ENCODE measurements at places on chromosomes 16 and 17.

DNA sequence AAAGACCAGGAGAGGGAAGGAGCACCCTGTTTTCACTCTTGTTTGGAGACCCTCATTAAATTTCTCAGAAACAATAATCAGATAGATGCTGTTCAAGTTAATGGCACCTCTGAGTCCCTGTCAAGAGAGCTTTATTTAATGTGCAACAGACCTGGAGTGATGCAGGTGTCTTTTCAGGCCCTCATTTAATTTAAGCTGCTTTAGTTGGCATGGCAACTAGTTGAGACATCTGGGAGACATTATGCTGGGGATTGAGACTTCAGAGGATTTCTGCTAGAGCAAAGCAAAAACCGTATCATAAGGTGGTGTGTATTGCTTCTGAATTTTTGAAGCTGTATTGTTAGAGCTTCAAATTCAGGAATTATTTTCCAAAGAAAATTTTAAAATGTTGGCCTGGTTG lies 108.5 kb downstream of the NLK start:
- no peak for DNase-seq

- DNase-seq = no peak
Measured at GRCh38 chr16:66028510-66029216, 337.8 kb upstream of the CDH5 start.

DNA sequence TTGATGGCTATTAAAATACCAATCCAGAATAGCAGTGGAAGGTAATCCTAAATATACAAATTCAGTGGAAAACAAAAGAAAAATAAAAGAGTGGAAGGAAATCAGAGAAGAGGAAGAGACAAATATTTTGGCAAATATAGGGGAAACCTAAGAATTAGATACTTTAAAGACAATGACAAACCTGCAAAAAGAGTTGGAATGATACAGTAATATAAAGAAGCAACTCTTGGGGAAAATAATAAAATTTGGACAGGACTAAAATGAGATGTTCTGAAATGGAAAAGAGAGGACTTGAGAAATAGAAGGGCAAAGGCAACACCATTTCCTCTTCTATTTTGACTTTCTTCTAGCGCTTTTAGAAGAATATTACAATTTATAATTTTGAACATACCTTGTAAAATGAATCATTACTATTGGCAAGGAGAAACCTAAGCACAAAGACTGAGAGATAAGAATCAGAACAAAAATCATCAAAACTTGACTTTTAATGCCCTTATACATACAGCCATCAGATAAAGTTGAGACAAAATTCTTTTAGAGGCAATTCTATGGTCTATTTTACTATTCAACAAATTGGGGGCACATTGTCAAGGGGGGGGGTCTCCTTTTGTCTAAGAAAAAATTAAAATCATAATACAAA lies 5.2 kb downstream of the RNF43 start:
- DNase-seq = no peak

GRCh38 chr16:57736419-57737351 lies 1.1 kb downstream of the KATNB1 start:
- no peak for DNase-seq

DNA sequence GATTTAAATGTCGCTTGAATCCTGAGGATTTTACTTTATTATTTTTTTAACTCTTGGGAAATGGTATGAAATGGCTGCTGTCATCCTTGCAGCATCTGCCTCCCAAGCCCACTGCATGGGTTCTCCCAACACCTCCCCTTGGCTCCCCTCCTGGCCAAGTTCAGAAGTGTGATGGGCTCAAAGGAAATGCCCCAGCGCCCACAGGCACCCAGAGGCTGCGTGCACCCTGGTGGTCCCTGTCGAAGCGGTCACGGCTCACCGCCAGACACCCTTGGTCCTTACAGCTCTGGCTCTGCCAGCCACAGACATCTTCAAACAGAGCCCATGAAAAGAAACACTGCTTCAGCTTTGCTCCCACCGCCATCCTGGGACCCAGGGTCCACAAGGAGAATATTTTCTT lies 334.7 kb downstream of the SOX9 start:
- DNase-seq = no peak

GRCh38 chr16:9965079-9965478 lies 217.1 kb downstream of the GRIN2A start:
- DNase-seq = no peak

DNA sequence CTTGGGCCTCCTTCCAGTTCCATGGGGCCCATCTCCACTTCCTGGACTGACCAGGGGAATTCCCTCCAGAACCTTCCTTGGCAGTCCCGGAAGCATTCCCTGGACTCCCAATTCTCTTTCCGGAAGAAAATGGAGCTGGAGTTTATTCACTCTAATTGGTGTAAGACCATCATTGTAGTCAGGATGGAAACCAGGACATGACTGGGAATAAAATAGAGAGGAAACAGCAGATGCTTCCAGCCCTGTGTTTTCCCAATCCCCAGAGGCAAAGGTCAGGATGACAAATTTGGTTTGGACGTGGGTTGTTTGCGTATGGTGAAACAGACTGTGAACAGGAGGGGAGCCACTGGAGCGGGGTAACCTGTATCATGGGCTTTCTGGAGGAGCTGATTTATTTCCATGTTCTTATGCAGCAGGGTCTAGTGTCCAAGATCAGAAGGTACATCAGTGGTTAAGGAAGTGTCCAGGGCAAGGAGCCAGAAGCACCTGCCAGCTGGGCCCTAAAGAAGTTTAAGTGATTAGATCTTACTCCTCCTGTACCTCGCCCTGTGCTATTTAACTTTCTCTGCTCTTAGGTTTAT lies 8.5 kb upstream of the LONP2 start:
- DNase-seq = no peak
